ENCODE measurements at places on chromosomes 6 and 20.

DNA sequence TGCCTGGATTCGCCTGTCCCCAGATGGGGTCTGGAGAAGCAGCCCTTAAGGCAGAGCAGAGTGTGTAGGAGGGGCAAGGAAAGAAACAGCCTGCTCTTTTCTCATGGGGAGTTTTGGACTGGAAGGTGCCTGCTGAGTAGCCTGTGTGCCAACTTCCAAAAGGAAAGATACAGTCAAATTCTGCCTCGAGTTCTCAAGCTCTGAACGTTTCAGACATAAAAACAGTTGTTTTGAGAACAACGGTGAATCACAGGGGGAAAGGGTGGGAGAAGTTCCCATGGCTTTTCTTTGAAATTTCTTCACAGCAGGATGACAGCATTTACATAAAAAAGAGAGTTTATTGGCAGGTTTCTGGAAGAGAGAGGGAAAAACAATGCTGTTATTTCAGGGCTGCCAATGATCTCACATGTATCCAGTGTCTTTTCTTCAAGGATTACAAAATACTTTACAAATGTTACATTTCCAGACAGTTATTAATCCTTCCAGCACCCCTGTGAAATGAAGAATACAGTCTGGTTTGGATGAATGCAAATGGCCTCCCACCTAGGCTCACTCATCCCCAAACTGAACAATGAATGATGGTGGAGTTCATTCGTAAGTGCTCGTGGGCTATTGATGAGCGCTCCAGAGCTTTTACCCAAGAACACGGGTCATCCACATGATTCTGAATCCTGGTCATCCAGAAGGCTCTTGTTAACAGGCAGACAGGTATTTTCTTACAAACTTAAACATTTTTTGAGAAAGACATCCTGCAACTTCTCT is 33.8 kb upstream of the ECI2 start:
- no peak for DNase-seq

- no peak for DNase-seq
Measured at GRCh38 chr6:20626165-20626564, 91.9 kb downstream of the CDKAL1 start.

DNA sequence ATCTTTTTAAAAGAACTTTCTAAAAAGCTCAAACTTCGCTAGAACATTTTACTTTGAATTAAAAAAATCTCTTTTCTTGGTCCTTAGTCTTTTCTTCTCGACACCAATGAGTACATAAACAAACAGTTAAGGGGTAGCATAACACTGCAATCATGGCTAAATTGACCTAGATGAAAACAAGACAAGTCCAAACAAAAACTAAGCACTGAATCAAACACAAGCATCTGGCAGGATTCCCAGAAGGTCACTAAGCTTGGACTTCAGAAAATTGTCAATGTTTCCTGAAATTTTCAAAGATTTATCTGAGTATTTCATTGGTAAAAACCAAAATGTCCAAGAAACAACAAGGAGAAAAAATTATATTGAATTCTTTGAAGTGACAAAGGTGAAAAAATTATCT is 5.0 kb downstream of the COL21A1 start:
- no peak for DNase-seq

DNA sequence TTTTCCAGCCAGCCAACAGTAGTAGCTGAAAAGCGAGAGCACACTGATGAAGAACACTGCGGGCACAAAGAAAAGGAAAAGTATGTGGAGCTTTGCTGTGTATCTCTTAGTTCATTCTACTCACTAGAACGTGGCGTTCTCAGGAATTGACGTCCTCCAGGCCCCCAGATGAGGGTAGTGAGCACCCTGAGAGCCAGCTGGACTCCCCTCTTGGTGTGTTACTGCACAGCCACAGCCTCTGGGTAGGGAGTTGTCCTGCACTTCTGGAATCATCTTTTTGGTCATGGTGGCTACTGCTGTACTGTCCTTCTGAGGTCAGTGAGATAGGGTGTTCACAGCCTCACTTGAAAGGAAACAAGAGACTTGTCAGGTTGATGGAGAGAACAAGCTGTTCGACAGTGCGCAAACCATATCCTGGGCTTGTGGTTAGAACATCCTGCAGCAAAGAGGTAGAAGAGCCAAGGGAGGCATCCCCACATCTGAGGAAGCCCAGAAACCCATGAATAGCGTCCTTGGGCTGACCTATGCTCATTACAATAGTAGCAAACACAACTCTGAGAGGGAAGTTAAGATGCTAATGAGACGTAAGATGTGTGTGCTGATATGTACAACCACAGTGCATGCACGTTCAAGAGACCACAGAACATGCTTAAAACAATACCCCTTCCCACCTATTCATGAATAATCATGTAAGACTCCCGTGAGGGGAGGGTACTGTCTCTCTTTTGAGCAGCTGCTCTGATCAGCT is 14.6 kb upstream of the HLA-F start:
- no peak for DNase-seq

DNA sequence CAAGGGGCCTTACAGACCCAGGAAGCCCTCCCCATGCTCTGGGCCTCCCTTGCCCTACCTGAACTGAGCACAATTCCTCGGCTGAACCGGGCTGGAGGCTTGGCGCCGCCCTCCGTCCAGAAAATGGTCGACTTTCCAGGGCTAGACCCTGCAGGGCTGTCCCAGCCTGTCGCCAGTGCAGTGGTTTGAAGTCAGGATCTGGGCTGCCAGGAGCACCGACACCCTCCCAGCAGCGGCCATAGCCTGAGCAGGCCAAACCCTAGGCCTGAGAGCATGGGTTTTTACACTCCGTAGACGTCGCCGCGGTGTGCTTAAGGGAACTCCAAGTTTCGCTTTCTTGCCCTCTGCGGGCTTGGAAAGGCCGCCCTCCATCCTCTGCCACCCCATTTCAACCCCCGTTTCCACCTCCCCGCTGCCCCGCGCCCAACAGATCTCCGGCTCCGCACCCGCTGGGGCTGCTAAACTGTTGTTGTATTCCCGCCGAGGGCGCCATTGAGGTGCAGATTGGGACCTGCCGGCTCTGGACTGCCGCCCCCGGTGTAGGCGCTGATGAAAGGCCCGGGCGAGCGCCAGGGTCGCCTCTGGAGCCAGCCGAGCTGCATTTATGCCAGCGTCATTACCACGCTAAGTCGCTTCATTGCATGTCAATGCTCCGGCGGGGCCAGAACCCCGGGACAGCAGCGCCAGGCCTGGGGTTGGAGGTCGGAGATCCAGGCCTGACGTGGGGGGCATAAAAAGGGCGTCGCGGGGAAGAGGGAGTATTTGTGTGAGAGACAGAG is 2.2 kb upstream of the TFAP2A start:
- no peak for DNase-seq
